HT1080 (cell line): ENCODE measurements at places on chromosomes 12 and 14.

DNA sequence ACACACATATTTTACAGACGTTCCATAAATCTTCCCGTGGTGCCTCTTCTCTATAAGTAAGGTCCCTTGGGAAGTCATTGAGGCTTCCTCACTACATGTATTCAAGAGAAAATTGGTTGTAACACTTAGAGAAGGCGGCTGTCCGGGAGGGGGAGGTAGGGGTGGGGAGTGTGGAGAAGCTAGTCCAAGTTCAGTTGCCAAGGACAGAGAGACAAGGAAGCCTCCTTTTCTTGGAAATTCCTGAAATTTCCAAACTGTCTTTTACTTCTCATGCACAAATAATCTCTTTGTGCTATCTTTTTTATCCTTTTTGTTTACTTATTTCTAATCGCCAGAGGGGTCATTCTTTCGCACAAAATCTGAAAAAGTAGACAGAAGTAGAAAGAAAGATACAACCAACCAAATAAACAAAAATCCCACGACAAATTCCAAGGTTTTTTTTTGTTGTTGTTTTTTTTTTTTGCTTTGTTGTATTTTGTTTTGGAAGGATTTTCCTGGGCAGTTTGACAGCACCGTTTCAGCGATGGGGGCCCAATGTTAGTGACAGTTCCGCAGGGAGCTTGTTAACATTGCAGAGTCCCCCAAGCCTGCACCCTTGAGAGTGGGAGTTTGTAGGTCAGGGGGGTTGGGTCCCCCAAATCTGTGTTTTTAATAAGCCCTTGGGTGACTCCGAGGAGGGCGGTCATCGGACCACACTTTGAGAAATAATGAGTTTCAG, 45.2 kb downstream of the MAP1LC3B2 start:
- DNase-seq, result no peak

DNA sequence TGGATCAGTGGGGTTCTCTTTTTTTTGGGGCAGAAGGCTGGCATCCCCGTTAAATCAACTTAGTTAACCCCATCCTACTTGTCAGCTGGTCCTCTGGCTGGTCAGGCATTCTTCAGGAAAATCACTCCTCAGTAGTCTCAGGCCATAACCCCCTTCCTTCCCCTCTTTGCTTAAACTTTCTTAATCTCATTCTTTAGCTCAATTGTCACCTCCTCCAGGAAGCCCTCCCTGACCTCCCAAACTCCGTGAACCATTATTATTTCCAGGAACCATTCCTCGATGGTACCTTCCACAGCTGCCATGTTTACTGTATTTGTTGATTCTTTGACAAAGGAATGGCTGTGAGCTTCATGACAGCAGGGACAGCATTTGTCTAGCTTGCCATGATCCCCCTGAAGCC, 72.5 kb upstream of the FBXO21 start:
- DNase-seq, result no peak

DNA sequence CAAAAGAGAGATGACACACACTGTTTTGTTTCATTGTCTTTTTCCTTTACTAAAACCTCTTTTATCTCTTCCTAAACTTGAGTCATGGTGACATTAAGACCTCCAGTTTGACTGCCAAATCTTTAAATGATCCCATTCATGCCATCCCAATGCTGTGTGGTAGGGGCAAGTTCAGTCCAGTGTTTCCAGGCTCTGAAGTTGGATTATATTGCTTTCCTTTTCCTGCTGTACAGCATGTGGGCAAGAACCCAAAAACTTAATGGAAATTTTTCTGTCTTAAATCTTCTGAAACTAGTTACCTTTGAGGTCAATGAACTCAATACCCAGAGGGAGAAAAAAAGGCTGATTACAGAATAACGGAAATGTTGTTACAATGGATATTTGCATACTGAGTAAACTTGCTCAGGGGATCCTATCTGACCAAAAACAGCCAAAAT, 187.1 kb upstream of the FAR2 start:
- DNase-seq, result peak; percentile 7

GRCh38 chr12:26428420-26428819, 233.0 kb downstream of the SSPN start:
- no peak for DNase-seq

DNA sequence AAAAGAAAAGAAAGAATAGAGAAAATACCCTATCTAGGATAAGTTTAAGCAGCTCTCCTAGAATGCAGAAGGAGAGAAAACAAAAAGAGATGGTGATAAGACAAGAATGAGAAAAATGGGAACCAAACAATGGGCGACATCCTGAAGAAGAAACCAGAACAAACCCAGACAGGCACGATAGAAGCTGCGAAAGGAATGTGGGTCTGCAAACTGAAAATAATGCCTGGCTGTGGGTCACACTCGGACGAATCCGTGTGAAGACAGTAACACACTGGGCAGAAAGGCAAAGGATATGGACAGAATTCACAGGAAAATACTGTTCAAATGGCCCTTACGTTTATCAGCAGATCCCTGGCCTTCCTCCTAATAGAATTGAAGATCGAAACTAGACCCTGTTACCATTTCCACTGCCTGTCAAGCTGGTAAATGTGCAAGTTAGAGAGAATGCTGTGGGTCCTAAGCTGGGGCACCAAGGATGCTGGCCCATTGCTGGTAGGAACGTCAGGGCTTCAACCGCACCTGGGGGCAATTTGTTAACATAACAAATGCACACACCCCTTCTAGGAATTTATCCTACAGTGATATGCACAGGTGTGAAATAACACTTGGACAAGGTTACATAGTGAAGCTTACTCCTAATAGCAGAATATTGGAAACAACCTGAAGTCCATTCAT, 117.5 kb upstream of the RFLNA start:
- DNase-seq, result no peak

DNA sequence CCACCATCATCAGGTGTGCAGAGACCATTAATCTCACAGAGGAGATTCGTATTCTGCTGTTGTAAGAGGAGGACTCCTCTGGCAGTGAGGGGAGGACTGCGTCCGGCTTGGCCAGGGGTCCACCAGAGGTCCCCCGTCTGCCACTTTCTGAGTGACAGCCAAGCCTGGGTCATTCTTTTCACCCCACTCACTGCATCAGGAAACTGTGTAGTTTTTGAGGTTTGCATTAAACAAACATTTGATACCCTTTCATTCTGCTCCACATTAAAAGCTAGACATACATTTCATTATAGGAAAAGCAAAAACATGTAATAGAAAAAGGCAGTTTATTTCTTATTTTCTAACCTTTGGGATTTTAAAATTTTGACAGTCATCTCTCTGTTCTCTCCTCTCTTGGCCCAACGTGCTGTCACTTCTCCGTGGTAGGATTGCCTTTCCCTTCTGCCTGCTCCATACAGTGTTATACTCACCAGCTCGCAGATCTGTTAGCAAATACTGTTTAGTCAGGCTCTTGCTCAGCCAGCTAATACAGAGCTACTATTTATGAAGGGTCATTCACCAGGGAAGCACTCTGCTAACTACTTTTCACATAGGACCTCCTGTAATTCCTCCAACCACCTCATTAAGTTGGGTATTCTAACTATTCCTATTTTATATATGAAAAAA, 99.3 kb downstream of the PELI2 start:
- no peak for DNase-seq

- DNase-seq, result no peak
Observed at GRCh38 chr12:6363330-6364043, 11.9 kb downstream of the SCNN1A start.

DNA sequence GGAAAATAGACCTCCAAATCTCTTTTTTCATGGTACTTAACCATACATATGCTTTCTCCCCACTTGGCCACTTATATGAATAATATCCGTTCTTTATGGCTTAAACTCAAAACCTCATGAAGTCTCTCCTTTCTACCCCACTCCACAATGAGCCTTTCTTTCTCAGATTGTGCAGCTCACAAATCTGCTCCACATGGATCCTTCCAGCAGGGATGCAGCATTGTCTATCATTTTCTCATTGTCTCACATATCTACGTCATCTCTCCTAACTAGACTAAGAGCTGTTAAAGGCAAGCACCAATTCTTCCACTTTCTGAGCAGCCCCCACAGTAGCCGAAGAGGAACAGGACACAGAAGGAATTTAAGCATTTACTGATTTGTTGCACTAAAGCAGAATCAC, 106.4 kb downstream of the HECTD4 start:
- no peak for DNase-seq

DNA sequence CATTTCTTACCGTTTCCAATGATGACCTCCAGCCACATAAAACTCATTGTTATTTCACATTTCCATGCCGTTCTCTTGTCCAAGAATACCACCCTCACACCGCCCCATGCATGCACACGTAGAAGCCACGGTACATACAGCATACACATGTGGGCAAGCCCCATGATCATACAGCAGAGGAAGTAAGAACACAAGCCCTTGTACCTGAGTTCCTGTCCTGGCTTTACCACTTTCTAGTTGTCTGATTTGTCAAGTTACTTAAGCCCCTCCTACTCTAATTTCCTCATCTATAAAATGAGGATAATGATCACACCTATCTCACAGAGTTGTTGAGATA, 59.9 kb downstream of the DUSP16 start:
- DNase-seq, result no peak

DNA sequence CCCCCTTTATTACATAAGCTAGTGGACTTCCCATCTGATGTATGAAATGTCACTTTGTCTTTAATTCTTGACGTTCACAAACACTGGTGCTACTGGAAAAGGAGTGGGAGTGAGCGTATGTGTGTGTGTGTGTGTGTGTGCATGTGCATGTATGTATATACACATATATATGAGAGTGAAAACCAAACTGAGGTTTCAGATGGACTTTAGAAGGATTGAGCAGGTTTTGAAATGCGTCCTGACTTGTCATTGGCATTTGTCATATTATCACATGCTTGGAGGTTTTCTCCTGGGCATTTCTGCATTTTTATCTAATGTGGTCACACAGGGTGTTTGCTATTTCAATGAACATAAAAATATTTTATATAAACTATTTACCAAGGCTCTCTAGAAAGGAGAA, 1085.9 kb downstream of the BCL11B start:
- no peak for DNase-seq

DNA sequence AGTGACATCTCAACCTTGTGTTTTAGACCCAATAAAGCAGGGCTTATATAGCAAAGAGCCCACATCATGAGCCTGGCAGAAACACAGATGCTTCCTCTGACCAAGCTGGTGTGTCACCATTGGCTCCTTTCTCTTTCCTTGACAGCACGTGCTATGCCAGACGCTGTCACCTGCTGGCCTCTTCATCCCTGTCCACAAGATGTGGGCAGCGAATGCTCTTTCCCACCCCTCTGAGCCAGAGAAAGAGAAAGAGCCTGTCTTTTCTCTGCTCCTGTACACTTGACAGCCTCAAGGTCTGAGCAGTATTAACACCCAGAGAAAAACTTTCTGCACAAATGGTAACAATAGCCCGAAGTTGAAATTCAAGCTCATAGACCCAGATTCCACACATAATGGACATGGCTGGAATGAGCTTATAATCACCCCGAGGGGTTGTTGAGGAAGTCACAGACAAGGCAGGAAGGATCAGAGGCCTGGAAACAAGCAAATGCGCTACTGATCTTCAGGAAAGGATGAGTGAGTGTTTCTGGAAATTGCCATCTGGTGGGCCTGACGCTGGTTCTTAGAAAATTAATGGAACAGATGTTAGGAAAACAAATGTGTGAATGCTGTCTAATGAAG, 8.9 kb downstream of the TGFB3 start:
- DNase-seq, result no peak

GRCh38 chr12:14443531-14443930, 78.0 kb downstream of the ATF7IP start:
- DNase-seq, result no peak

- DNase-seq, result no peak
Observed at GRCh38 chr12:103348935-103349334, 146.8 kb downstream of the C12orf42 start.

- peak; percentile 85 for DNase-seq
Observed at GRCh38 chr14:52025310-52025709, 36.0 kb downstream of the RTRAF start.

DNA sequence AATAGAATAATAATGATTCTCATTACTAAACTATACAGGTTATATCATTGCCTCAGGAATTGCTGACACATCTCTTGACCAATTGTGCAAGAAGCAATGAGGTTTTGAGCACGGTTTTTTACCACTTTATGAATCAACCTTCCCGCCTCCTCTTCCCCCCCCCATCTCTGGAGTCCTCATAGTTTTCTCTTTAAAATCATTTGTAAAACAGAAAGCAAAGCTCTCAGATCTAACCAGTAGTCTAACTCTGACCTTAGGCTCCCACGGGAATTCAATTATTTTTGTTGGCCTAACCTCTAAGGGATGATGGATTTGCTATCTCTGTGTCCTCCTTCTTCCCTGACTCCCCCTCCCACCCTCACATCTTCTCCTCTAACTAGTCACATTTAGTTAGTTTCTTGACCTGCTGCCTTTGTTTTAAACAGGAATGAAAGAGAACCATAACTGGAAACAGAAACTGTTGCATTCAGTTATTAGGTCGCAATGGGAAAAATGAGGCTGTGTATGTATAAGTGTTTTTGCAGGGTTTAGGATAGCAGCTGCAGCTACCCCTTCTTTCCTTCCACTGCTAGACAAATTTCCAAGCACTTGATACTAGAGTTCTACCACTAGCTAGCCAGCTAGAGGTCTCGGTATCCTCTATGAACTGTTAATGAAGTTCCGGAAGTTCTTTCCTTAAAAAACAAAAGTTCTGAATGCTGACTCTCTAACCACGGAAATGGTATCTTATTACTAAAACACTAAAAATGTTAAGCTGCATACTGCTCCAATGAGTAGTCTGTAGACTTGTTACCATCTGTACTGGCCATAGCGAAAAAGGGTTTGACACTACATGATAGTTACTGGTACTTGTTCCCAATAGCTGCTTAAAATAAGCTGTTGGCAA, 65.4 kb downstream of the TAOK3 start:
- peak; percentile 90 for DNase-seq

DNA sequence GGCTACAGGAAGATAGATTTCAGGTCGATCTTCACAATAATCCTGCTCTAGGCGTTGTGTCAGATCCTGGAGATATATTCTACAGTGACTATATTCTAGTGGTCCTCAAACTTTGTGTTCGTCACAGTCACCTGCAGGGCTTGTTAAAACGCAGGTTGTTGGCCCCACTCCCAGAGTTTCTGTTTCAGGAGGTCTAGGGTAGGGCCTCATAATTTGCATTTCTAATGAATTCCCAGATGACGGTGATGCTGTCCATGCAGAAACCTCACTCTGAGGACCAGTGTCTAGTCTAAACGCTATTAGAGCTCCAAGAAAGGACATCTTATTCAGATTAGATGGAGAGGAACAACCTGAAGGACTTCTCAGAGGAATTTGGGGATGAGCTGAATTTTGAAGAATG, 13.2 kb upstream of the SLC6A13 start:
- DNase-seq, result no peak

DNA sequence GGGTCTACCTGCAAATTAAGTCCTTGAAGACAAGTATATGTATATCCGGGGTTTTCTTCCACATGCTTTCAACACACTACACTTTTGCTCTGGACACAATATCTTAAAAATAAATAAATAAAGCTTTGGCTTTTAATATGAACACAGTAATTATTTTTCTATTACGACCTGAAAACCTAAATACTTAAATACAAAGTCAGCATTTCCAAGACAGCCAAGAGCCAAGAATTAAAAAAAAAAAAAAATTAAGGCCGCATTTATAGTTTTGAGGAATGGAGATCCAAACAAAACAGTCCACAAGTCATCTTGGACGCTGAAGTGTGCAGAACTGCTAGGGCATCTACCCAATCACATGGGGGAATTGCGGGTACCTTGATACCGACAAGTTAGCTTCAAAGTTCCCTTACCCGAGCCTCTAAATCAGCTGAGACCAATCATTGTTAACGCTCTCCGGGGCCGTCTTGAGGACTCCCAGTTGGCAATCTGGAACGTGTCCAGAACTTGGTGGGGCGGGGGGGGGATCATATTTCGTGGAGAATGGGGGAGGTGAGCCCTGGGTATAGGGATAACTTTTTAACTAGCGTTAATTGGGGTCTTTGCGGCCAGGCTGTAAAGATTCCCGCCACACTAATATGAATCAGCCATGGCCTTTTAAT, 731 bp upstream of the PCNX4 start:
- DNase-seq, result peak; percentile 66
